ENCODE measurements at places on chromosomes 11 and 22.

DNA sequence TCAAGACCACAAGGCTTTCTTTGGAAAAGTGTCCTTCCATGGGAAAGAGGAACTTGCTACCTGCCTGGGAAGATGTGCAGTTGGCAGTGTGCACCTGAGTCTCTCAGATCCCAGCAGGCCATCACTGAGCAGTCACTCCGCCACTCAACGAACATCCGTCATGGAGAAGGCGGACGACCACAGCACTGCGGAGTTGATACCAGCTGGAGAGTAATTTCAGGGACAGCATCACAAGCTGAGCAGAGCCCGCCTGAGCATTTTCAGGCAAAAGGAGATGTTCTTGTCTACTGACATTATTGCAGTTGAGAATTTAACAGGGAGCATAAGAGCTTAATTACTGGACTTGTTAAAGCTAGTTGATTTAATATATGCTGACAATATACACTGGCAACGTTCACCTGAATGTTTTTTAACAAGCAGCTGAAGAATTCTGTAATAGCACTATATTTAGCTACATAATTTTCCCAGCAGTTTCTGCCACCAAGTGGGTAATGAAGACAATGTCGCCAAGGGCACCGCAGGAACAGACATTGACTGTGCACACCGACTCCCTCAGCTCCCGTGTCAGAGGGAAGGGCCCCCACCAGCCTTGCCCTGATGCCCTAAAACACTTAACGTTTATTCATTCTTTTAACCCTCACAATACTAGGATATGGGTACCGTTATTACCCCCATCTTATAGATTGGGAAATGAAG, 52.4 kb upstream of the ARFGAP3 start:
- no peak for DNase-seq

DNA sequence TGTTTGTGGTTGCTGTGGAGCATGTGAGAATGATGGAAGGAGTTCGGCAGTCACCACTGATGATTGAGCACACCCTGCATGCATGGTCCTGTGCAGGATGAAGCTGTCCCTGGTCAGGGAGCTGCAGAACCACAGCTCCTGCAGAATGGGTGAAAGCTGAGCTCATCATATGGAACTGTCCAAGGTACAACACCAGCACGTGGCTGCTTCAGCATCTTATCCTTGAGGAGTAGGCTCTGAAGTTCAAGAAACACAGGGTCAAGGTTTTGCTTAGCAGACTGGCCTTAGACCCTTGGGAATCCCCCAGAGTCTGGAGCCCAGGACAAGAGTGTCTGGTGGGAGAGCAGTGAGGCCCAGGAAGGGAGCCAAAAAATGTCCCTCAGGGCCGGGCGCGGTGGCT, 182.4 kb upstream of the LARGE1 start:
- DNase-seq, result no peak

- no peak for DNase-seq
Observed at GRCh38 chr11:65493367-65494176, 5.3 kb upstream of the MALAT1 start.

DNA sequence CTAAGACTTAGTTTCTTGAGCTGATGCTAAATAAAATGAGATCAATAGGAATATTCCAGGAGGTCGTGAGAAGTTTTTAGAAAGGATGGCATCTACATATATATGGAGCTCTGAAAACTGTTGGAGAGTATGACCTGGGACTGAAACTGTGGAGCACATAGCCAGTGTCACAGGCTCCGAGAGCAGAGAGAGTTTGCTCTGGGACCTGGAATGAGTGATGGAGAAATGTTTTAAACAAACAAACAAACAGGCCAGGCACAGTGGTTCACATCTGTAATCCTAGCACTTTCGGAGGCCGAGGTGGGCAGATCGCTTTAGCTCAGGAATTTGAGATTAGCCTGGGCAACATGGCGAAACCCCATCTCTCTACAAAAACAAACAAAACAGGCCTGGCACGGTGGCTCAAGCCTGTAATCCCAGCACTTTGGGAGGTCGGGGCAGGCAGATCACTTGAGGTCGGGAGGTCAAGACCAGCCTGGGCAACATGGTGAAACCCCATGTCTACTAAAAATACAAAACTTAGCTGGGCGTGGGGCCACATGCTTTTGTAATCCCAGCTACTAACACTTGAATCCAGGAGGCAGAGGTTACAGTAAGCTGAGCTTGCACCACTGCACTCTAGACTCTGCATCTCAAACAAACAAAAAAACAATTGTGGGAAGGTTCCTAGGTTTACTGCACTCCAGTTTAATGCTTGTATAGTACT, 67.1 kb downstream of the SLC35F2 start:
- no peak for DNase-seq

DNA sequence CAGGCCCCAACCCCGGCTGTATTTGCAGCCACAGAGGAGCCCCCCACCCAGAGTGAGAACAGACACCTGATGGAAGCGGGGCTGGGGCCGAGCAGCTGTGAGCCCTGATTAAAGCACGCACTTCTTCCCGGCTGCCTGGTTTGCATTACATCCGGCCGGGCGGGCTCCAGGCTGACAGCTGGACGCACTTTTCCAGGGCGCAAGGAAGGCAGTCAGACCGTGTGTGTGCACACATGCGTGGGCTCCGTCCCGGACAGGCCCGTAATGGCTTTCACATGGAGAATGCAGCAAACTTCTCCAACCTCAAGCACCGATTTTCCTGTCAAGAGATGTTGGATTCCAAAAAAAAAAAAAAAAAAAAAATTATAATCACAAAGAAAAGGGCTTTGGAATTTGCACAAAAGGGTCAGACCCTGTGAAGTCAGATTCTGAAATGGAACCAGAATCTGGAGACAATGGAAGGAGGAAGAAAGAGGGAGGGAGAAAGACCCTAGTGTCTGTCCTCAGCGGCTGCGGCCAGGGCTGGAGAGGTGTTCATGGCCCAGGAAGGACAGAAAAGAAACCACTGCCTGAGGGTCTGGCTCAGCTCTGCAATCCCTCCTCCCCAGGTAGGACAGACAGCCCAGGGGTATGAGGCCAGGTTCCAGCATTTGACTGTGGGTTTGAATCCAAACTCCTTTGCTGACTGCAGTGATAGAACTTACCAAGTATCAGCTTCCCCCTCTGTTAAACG, 365.5 kb downstream of the MN1 start:
- DNase-seq, result no peak

- no peak for DNase-seq
Observed at GRCh38 chr11:15688351-15688792, 573.6 kb downstream of the INSC start.

- no peak for DNase-seq
Observed at GRCh38 chr11:43493431-43493830, 134.7 kb downstream of the TTC17 start.

GRCh38 chr22:29208879-29209623, 3.4 kb downstream of the EMID1 start:
- no peak for DNase-seq

GRCh38 chr22:24161909-24162308, 19.4 kb upstream of the SUSD2 start:
- DNase-seq, result no peak

- no peak for DNase-seq
Observed at GRCh38 chr11:99279266-99279665, 258.5 kb downstream of the CNTN5 start.

- DNase-seq, result no peak
Observed at GRCh38 chr11:50246699-50247098, 214.0 kb downstream of the OR4C45 start.

DNA sequence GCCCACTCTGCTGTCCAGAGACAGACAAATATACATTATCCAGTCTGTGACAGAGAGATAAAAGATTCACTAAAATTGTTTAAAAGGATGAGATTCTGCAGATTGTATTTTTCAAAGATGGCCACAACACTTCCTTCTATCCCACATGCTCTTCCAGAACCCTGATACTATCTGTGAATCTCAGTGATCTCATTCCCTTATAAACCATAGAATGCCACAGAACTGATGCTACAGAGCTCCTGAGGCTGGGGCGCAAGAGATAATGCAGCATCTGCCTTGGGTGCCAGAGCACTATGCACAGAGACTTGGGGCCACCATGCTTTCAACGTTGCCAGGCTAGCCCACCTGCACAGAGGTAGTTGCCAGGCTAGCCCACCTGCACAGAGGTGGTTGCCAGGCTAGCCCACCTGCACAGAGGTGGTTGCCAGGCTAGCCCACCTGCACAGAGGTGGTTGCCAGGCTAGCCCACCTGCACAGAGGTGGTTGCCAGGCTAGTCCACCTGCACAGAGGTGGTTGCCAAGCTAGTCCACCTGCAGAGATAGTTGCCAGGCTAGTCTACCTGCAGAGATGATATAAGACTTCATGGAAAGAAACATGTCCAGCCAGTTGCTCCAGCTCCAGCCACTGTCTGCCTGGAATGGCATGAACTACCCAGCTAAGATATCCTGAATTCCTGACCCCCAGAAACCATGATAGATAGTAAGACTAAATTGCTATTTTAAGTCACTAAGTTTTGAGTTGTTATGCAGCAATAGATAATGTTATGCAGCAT, 17.6 kb upstream of the SEPTIN5 start:
- DNase-seq, result no peak

DNA sequence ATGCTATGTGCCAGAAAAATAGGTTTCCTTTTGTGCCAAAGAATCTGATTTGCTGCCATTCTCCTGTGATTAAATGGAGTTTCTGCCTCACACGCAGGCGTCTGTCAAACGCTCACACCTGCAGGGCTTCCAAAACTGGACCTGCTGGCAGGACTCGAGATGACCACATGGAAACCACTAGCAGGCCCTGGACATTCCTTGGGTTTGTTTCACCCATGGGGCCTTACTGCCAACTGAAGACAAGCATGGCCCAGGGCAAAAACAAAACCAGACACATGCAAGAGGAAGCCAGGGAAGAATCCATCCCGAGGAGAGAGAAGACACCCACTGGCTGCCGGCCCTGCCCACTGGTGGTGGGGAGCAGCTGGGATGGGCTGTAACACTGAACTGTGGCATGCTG, 55.9 kb upstream of the MN1 start:
- no peak for DNase-seq

DNA sequence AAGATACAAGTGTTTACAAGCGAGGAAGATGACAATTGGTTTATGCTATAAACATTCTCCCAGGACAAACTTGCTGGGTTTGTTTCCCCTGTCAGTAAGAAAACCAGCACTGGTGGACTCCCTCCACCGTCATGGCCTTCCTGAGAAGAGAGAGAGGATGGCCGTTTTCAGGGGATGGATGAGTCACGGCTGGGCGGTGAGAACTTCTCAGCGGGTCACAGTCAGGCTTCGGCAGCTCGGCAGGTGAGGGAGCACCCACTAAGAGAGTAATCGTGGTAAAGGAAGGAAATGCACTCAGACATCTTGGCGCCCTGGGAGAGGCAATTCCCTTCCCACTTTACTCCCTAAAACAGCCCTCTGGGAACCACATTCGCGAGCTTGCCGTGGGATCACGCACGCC, 83.9 kb downstream of the NCAM1 start:
- DNase-seq, result no peak

Measured in NCI-H1105 (cell line).